ENCODE measurements at places on chromosomes 7 and 10.
A peak's percentile ranks its signal among the peaks of the same experiment; 100 is the strongest.

GRCh38 chr7:155043756-155044155 lies 26.4 kb upstream of the HTR5A start:
- DNase-seq, result no peak

DNA sequence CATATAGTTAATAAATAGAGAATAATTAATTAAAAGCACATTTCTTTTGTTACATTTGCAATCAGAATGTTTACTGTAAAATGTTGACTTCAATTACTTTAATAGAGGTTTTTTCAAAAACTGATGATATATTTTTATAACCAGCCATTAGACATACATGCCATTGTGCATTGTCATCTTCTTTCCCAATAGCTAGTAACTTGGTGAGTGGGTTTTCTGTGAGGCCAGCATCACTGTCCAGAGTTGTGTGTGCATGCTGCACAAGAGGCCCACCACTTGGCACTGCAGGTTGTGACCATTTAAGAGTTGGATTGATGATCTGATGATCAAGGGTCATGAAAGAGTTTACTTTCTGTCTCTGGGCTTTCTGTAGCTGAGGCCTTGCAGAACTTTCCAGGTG lies 46.5 kb downstream of the TFEC start:
- DNase-seq, result no peak

- DNase-seq, result peak; percentile 25
Observed at GRCh38 chr7:80611779-80612178, 26.7 kb upstream of the CD36 start.

DNA sequence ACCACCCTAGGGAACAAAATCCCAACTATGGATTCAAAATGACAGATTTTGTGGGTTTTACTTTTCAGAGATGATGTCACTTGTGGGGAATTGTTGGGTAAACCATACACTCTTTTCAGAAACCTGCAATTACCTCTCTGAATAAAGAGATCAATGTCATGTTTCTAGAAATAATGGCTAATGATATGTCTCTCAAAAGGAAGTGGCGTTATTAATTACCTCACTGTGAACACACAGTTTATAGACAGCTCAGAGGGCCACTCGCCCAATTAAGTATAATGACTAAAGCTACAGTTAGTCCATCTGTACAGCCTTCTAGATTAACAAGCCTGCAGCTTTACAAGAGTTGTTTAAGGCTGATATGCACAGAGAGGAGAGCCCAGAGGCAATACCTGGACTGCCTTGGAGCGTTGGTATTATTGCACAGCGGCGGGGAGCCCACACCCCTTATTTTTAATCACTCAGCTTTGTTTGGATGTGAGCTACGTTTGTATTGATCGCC lies 79.5 kb downstream of the RAB11FIP2 start:
- no peak for DNase-seq

Data from Daoy (cell line).